ENCODE measurements at places on chromosomes 16 and 17.
A peak's percentile ranks its signal among the peaks of the same experiment; 100 is the strongest.

DNA sequence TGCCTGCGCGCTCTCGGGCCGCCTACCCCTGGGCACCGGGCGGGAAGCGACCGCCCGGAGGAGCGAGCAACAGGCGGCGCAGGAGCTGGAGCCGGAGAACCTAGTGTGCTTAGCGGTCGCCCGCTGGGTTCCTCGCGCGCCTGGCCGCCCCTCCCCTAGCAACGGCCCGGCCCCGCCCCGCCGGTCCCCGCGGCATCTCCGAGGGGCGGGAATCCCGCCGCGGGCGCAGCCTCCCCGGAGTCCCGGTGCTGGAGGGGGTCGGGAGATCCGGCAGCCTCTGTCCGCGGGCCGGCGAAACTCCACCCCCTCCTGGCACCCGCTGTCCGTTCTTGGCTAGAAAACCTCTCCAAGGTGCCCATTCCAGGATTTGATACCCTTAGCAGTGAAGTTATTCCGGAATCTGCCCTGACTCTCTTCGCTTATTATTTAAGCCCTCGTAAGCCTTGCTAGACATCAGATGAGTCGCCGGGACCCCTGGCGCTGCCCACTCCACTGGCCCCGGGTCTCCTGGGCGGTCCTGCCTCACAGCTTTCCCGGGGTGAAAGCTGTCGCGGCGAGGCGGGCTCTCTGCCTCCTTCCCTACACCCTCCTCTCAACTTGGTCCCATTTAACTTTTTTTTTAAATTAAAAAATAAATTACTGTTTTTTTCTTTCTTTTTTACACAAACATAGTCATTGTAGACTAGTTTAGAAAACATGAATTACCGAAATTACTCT, at the start of gene RPRML:
Gene RPRML (minus strand): TSS at position 107 of the 717 bp plus-strand sequence. CDS start 246 bp downstream, outside the sequence.
- no peaks in the 10 kb centered on the region for H3K4me1 ChIP-seq
- peaks cover 44% of the 10 kb centered on the region for H3K27me3 ChIP-seq
- DNase-seq, result peak; percentile 40

GRCh38 chr16:2774161-2774891, 2.8 kb downstream of the ELOB start:
- H3K27me3 ChIP-seq, result no peaks in the 10 kb centered on the region
- H3K4me3 ChIP-seq, result no peak overlapping the region
- DNase-seq, result no peak

GRCh38 chr16:81995651-81996050, 15.6 kb downstream of the SDR42E1 start:
- no peaks in the 10 kb centered on the region for H3K4me1 ChIP-seq
- no peak for DNase-seq
- H3K36me3 ChIP-seq, result no peaks in the 10 kb centered on the region
- H3K27ac ChIP-seq, result no peak overlapping the region
- no peaks in the 10 kb centered on the region for H3K27me3 ChIP-seq
- H3K4me3 ChIP-seq, result no peak overlapping the region

DNA sequence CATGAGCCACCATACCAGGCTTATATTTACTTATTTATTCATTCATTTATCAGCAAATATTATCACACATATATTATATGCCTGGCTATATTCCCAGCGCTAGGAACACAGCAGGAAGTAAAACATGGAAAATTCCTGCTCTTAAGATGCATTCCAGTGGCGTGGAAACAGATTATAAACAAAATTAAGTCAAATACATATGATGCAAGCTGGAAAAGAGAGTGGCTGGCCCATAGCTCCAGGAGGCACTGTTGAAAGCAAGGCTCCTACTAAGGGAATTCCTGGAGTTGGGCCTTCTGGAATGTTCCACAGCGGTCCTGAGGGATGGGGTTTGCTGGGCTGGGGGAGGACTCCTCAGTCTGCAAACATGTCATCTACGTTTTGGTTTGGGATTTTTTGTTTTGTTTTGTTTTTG, 18.4 kb downstream of the ADCY9 start:
- no peak overlapping the region for H3K27ac ChIP-seq
- H3K4me1 ChIP-seq, result peaks cover 36% of the 10 kb centered on the region
- DNase-seq, result no peak
- no peaks in the 10 kb centered on the region for H3K27me3 ChIP-seq

GRCh38 chr16:20415541-20415940, 6.2 kb downstream of the ACSM5 start:
- no peak overlapping the region for H3K27ac ChIP-seq
- DNase-seq, result no peak
- H3K4me3 ChIP-seq, result no peak overlapping the region
- no peaks in the 10 kb centered on the region for H3K36me3 ChIP-seq
- H3K4me1 ChIP-seq, result no peaks in the 10 kb centered on the region
- H3K27me3 ChIP-seq, result no peaks in the 10 kb centered on the region

- H3K36me3 ChIP-seq, result peaks cover 10% of the 10 kb centered on the region
- peak; percentile 93 for DNase-seq
- peak within 1 kb of the TSS; percentile 94 for H3K4me3 ChIP-seq
- H3K27ac ChIP-seq, result peak within 1 kb of the TSS; percentile 96
Observed at GRCh38 chr16:30395155-30395991, at the start of gene ZNF48. TSS of gene ZNF48 (plus strand) at chr16:30395420. CDS start at chr16:30395795, 375 bp downstream.

- H3K4me3 ChIP-seq, result no peak overlapping the region
- DNase-seq, result no peak
- H3K27ac ChIP-seq, result no peak overlapping the region
- no peaks in the 10 kb centered on the region for H3K36me3 ChIP-seq
- no peaks in the 10 kb centered on the region for H3K4me1 ChIP-seq
- no peaks in the 10 kb centered on the region for H3K27me3 ChIP-seq
Observed at GRCh38 chr16:47722046-47722445, 260.9 kb downstream of the PHKB start.

- H3K4me1 ChIP-seq, result peaks cover 27% of the 10 kb centered on the region
- H3K27ac ChIP-seq, result no peak overlapping the region
- peak; percentile 67 for DNase-seq
- no peak overlapping the region for H3K4me3 ChIP-seq
- H3K36me3 ChIP-seq, result no peaks in the 10 kb centered on the region
- H3K27me3 ChIP-seq, result no peaks in the 10 kb centered on the region
Observed at GRCh38 chr17:73340093-73340596, 28.3 kb upstream of the CDC42EP4 start.

- no peaks in the 10 kb centered on the region for H3K4me1 ChIP-seq
- H3K27ac ChIP-seq, result no peak overlapping the region
- H3K4me3 ChIP-seq, result no peak overlapping the region
- peaks cover 27% of the 10 kb centered on the region for H3K27me3 ChIP-seq
- no peaks in the 10 kb centered on the region for H3K36me3 ChIP-seq
Observed at GRCh38 chr16:53378138-53378537, 56.1 kb upstream of the RBL2 start.

GRCh38 chr16:87206646-87207451, 110.3 kb downstream of the C16orf95 start:
- H3K36me3 ChIP-seq, result no peaks in the 10 kb centered on the region
- no peaks in the 10 kb centered on the region for H3K4me1 ChIP-seq
- no peak overlapping the region for H3K4me3 ChIP-seq
- no peak overlapping the region for H3K27ac ChIP-seq

GRCh38 chr16:89426736-89427530, 63.4 kb downstream of the ANKRD11 start:
- H3K36me3 ChIP-seq, result peaks cover 4% of the 10 kb centered on the region
- no peak overlapping the region for H3K4me3 ChIP-seq
- H3K4me1 ChIP-seq, result no peaks in the 10 kb centered on the region
- peak; percentile 34 for DNase-seq
- no peaks in the 10 kb centered on the region for H3K27me3 ChIP-seq

- H3K36me3 ChIP-seq, result peaks cover 23% of the 10 kb centered on the region
- no peak for DNase-seq
- peak overlapping the region; percentile 12 for H3K27ac ChIP-seq
- H3K4me1 ChIP-seq, result peaks cover 81% of the 10 kb centered on the region
Observed at GRCh38 chr17:79833744-79834564, 5.3 kb downstream of the CBX4 start.
